ENCODE measurements at places on chromosomes 13 and 19.

- no peak for DNase-seq
Observed at GRCh38 chr13:63024458-63024857, 1608.8 kb upstream of the PCDH20 start.

GRCh38 chr13:75258159-75258782 lies 223.7 kb downstream of the TBC1D4 start:
- DNase-seq, result peak; percentile 51

- no peak for DNase-seq
Observed at GRCh38 chr13:33349986-33350826, 64.7 kb upstream of the STARD13 start.

DNA sequence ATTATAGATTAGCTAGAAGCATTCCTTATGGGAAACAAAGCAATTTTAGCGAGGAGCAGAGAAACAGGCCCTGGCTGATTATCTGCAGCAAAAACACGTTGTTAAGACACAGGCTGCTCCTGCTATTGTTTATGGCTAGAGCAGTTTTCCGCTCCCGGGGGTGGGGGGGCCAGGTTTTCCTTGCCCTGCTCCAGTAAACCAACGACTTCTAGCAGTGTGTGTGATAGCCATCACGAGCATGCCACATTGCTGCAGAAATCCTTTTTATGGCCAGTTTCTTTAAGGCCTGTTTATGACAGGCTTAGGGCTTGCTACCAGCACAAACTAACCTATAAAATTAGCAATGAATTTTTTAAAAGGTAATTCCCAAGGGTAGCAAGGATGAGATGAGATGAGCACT lies 18.4 kb upstream of the IL17D start:
- no peak for DNase-seq

- DNase-seq, result peak; percentile 84
Observed at GRCh38 chr19:8209462-8210378, 550 bp downstream of the CERS4 start.

DNA sequence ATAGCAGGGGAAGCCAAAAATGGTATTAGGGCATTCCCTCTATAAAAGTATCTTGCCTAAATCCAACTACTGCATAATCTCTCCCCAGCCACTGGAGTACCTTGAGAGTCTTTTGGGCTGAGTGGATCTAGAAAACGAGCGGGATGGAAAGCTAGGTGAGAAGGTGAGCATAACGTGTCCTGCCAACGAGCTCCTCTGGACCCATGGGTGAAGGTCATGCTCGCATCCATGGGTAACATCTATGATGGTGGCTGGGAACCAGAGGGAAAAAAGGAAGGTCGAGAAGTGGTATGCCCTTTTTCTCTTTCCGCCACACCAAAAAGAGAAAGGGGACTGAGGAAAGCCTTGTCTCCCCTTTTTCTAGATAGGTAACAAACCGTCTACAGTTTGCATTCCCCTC lies 63.0 kb downstream of the ZNF208 start:
- DNase-seq, result peak; percentile 33

GRCh38 chr13:48156466-48156865 lies 61.6 kb upstream of the MED4 start:
- peak; percentile 77 for DNase-seq

DNA sequence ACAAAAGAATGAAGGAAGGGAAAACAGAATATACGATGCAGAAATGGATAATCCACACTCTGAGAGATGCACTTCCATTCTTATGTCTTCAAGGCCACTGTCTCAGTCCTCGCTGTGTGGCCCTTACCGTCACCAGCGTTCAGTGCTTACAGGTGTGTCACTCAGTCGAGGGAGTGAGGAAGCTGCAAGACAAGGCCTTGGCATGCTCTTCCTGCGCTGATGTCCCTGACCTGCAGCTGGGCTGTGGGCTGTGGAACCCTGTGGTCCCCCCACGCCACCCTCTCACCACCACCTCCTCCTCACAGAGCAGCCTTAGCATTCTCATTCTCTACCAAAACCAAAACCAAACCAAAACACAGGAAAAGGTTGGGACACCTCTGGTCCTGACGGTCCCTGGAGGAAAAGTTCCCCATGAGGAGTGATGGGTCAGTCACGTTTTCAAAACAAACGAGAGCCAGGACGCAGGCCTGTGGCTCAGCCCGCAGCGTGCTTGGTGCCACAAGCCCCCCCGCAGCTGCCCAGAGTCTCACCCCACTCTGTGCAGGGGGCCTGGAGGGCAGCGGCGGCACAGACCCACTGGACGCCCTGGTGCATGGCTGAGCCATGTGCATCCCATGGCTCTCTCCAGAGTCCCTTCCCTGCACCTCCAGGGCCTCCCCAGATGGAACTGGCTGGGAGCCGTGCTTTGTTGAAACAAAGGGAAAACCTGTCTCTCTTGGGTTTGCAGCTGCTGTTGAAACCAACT lies 48.2 kb upstream of the GPR183 start:
- no peak for DNase-seq

DNA sequence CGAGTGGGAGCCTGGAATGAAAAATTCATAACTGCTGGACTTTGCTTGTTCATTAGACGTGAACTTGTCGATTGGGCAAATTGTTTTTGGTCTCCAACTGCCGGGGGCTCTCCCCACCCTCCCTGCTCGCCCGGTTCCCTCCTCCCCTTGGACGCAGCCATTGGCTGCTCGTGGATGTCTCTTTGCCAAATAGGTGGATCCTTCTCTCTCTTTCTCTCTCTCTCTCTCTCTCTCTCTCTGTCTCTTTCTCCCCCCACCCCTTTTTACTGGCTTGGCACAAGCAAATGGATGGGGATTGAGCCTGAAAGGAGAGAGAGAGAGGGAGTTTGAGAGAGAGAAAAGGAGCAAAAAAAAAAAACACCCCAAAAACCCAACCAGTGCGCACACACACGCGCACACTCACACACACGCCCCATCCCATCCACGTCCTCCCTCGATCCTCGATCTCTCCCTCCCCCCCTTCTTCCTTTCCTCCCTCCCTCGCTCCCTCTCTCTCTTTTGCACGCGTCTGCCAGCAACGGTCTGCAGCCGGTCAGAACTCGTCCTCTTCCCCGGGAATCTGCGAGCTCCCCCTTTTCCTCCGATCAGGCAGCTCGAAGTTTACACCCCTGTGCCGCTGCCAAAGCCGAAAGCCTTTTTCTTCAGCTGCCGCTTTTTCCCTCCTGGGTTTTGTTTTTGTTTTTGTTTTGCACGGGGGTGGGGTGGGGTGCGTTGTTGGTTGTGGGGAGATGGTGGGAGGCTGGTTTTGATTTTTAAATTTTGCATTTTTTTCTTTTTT lies 27.8 kb downstream of the NFIX start:
- DNase-seq, result peak; percentile 32

- DNase-seq, result no peak
Observed at GRCh38 chr13:101755228-101755887, 302.9 kb downstream of the ITGBL1 start.

GRCh38 chr13:68386808-68387207 lies 1156.7 kb upstream of the PCDH9 start:
- DNase-seq, result no peak

DNA sequence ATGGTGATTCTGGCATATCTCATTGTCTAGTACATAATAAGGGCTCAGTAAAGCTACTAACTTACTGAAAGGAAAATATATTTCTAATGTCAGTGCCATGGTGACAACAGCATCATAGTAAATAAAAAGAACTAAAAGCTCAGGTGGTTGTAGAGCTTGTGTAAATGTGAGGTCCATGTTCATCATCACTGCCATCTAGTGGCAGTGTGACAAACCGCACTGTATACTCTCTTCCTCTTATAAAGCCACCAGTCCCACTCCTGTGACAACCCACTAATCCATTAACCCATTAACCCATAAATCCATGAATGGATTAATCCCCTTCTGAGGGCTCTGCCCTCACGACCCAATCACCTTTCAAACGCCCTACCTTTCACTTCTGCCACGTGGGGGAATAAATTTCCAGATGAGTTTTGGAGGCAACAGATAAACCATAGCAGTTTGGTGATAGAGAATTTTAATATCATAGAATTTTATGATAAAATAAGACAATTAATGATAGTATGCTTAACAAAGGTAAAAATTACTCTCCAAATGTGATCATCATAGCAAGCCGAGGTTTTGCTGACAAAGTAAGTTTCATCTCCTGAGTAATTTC lies 160.4 kb upstream of the SGCG start:
- DNase-seq, result peak; percentile 69

GRCh38 chr19:3577723-3578344 lies 5.1 kb downstream of the HMG20B start:
- DNase-seq, result no peak

DNA sequence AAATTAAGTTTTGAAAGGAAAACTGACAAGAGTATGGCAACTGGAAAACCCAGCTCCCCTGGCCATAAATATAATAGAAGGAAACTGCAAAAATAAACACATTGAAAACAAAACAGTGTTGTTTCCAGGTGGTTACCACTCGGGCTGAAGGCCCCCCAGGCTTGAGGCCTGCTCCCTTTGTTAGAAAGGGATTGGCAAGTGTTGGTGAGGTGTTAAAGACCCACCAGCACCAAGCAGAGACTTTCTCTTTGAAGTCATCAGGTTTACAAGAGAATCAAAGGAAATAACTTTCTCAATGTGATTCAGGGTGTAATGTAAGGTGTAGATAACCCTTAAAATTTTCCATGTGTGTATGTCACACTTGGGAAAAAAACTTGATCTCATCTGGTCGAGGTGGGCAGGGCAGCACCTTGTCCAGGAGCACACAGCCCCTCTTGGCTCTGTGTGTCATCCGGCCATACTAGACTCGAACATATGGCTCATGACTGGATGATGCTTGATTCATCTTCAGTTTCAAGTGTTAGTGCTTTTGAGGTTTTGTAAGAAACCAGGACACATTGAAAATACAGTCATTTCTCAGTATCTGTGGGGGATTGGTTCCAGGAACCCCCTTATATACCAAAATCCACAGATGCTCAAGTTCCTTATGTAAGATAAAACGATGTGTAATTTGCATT lies 7.8 kb downstream of the ACTN4 start:
- no peak for DNase-seq

DNA sequence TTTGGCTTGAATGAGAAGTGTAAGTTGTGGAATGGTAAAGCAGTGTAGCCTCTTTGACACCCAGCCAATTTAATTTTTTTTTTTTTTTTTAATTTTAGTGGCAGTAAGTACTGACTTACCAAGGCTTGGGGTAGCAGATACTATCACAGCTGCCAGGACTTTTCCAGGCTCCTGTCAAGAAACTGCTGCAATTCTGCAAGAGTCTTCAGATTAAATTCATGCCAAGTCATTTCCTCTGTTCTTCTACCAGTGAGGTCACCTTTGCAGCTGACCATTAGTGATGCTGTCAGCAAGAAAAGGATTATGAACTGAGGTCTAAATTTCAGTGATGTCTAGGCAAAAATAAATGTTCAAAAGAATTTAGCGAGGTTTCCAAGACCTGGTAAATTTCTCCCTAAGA lies 91.2 kb downstream of the GGACT start:
- peak; percentile 40 for DNase-seq

DNA sequence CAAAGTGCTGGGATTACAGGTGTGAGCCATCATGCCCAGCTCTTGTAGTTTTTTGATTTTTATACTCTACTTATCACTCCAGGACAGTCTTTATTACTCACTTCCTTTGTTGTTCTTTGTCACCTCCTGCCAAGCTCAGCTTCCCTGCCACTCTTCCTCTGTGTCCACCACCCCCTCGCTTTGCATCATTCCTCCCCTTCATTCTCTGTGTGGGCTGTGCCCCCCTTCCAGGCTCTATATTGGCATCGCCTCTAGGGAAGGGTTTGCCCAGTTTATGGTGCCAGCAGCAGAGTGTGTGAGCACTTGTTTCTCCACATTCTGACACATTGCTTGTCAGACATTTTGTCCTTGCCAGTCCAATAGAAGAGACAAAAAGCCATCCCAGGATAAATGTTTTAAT lies 15.1 kb downstream of the ZNF302 start:
- no peak for DNase-seq

- DNase-seq, result no peak
Observed at GRCh38 chr19:17393002-17393401, 994 bp downstream of the CCDC194 start.

DNA sequence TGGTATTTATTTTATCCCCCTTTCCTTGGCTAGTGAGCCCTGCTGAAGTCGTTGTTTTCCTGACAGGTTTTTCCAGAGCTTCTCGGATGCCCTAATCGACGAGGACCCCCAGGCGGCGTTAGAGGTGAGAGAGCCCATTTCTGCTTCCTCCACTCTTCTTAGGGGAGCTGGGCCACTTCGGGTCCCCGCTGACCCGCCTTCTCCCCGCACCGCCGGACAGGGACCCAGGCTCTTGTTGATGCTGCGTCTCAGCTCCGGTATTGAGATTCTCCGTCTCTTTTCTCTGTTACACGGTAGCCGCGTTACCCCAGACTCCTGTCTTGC lies 306 bp downstream of the SUGT1 start:
- no peak for DNase-seq

DNA sequence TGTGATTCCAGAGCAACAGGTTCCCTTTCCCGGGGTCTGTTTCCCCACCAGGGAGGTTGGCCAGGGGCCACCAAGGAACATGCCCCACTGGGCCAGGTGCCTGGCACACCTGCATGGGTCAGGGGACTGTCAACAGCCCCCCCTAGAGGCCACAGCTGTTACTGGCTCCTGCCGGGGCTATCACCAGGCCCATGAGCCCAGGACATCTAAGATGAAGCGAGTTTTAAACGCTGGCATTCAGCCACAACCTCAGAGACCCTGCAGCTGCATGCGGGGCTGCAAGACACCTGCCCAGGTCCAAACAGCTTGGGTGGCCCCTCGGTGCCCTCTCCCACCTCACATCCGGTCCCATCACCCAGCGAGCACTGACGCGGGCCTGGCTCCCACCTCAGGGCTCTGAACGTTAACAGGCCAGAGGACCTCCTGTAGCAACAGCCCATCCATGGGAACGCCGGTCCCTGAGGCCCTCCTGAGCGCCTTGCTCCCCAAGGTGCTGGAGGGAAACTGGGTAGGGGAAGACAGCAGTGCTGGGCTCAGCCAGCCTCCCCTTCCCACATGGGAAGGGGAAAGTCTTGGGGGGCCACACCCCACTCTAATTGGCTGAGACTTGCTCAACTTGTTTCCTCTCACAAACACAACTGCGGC lies 12.0 kb downstream of the KHSRP start:
- peak; percentile 40 for DNase-seq

- peak; percentile 26 for DNase-seq
Observed at GRCh38 chr19:43425567-43426392, 11.1 kb downstream of the TEX101 start.

GRCh38 chr19:55581823-55582223 lies 1.2 kb upstream of the ZNF579 start:
- DNase-seq, result no peak

DNA sequence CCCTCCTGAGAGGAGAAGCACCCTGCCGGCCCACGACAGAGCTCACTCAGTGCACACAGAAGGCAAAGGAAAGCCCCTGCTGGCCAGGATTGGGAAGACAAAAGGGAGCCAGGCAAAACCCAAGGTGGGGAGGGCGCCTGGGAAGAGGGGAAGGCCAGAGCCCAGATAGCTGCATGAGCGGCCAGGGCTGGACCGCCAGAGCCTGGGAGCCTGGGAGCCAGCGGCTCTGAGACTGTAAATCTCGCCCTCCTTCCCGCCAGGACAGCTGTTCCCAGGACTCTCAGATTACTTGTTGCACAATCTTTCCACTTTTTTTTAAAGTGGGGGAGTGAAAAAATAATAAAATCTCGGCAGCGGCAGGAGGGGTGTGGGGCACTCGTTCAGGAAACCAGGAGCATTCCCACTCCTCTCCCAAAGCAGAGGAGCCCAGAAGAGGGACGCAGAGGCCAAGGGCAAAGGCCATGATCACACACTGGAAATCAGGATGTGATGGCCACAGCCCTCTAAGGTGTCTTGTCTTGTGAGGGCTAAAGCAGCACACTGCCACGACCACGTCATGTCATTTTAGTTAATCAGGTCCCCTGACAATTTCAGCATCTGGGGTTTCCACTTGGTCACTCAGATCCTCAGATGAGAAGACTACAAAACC lies 19.6 kb upstream of the EPHX3 start:
- no peak for DNase-seq
